ENCODE measurements at places on chromosomes 2 and 18.

- no peak overlapping the region for H3K27ac ChIP-seq
- no peak for DNase-seq
- no peaks in the 10 kb centered on the region for H3K4me1 ChIP-seq
- H3K36me3 ChIP-seq = no peaks in the 10 kb centered on the region
Measured at GRCh38 chr2:236775511-236775910, 205.9 kb downstream of the ACKR3 start.

GRCh38 chr2:231181860-231182512, 16.4 kb upstream of the ARMC9 start:
- peak overlapping the region; percentile 17 for H3K27ac ChIP-seq
- H3K27me3 ChIP-seq = no peaks in the 10 kb centered on the region
- peak; percentile 69 for DNase-seq
- no peak overlapping the region for H3K4me3 ChIP-seq
- no peaks in the 10 kb centered on the region for H3K36me3 ChIP-seq

DNA sequence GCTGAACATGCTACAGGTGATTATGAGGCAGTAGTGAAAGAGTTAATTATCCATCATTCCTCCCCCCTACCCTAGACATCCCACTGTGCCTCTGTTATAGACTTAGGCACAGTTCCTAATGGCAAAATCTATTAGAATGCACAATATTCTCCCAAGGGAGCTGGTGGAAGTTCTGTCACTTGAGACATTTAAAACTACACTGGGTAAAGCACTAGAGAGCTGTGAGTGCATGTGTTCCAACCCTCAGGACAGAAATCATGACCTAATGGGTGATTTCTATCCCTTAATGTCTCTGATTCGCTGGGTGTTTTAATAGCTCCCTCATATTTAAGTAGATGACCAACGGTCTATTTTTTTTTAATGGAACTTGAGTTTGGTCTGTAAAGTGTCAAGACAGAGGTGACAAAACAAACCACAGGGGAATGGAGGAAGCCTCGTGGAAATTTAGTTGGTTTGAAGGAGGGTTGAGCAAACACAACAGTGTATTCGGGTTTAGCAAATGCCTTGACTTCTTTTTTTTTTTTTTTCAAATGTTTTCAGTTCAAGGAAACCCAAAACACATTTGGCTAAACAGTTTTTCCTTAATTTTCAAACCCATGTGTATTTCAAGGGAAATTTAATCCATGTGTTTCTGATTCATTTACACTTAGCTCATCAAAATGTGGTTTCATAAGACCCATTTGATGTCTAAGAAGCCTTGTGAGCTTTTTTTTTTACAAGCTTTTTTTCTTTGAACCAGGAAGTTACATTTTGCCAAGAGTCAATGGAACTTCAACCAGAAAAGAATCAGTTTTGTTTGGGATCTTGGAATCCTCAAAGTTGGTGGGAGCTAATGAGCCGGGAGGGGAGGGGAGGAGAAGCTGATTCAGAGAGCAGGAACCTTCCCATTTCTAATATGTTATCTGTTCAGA, 665.1 kb upstream of the ZEB2 start:
- no peaks in the 10 kb centered on the region for H3K36me3 ChIP-seq
- no peaks in the 10 kb centered on the region for H3K4me1 ChIP-seq
- no peak overlapping the region for H3K27ac ChIP-seq
- no peak overlapping the region for H3K4me3 ChIP-seq
- DNase-seq = no peak

DNA sequence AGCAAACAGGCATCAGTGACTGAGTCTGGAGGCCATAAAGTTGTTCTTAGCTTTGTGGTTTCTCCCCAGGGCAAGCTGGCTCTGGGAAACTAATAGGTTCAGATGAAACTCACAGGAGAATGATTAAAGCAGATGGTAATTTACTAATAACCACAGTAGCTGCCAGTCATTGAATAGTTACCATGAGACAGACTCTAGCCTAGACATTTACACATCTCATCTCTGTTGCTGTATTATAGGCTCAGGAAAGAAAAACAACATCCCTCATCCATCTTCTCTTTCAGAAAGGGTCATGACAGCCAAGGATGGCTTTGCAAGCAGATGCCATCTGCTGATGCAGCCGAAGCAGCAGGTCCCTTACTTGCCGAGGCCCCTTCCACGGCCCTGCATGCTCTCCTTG, 314.0 kb upstream of the ID2 start:
- H3K36me3 ChIP-seq = no peaks in the 10 kb centered on the region
- no peak overlapping the region for H3K27ac ChIP-seq
- no peak for DNase-seq
- H3K4me1 ChIP-seq = no peaks in the 10 kb centered on the region
- H3K27me3 ChIP-seq = no peaks in the 10 kb centered on the region

DNA sequence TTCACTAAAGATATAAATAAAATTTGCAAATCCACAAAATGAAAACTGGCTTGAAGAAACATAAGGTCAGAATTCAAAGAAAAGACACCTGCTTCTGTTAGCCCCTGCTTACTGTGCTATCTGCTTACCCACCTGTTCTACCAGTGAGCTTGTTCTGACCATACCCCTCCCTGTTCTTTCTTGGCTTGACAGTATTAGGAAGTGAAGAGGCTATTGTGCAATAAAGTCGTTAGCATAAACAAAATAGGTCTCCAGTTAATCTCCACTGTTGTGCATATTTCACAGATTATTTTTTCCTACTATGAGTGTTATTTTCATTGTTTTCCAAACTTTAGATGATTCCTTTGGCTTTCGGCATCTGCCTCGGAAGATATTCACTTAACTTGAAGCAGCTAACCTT, 322.1 kb downstream of the CCDC85A start:
- H3K36me3 ChIP-seq = no peaks in the 10 kb centered on the region
- no peak for DNase-seq
- no peaks in the 10 kb centered on the region for H3K27me3 ChIP-seq
- no peaks in the 10 kb centered on the region for H3K4me1 ChIP-seq
- no peak overlapping the region for H3K4me3 ChIP-seq
